Upper lobe of right lung (tissue), 1 donor: ENCODE measurements at places on chromosomes 13 and 19. TPM values are rescaled to one million over a fixed set of nuclear protein-coding genes. Genes with fewer than 3 reads are reported as not detected.
A peak's percentile ranks its signal among the peaks of the same experiment; 100 is the strongest.

GRCh38 chr13:99071666-99072065 is 93.8 kb upstream of the DOCK9 start:
- no peaks in the 10 kb centered on the region for H3K4me1 ChIP-seq
- H3K36me3 ChIP-seq = no peaks in the 10 kb centered on the region
- H3K4me3 ChIP-seq = no peak overlapping the region
- DNase-seq = no peak

DNA sequence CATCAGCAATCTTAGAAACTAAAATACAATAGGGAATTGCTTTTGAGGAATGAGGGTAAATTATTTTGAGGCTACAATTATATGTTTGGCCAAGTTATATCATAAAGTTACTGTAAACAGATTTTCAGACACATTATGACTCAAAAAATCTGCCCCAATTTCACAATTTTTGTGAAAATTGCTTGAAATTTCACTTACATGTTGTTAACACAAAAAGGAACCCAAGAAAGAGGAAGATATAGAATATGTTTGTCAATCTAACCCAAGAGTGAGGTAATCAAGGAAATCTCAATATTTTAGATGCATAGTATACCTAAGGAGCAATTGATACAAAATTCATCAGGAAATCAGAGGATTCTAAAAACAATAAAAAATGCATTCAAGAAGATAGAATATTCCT is 73.9 kb upstream of the FNDC3A start:
- H3K27me3 ChIP-seq = no peaks in the 10 kb centered on the region
- no peaks in the 10 kb centered on the region for H3K4me1 ChIP-seq
- H3K4me3 ChIP-seq = no peak overlapping the region
- DNase-seq = no peak

DNA sequence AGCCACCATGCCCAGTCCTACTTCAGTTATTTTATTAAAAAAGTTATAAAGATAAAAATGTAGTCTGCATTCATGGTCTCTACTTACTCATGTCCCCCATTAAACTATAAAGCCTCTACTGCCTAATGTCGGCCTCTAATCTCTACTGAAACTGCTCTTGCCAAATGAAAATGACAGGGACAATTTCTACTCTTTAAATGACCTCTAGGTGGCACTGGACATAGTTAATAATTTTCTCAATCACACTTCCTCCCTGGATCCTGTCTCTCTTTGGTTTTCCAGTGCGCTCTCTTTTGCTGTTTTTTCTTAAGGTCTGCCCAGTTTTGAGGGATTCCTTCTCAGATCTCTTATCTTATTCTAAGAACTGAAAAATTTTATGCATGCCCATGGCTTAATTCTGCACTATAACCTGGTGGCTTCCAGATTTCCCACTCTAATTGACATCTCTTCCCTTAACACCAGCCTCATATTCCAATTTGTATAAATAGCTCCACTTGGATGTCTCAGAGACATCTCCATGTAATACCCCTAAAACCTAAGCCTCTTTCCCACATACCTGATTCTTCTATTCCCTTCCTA is 54.3 kb downstream of the MTMR6 start:
- H3K27ac ChIP-seq = no peak overlapping the region
- no peak for DNase-seq
- no peaks in the 10 kb centered on the region for H3K36me3 ChIP-seq
- H3K4me3 ChIP-seq = no peak overlapping the region
- H3K27me3 ChIP-seq = no peaks in the 10 kb centered on the region
- H3K4me1 ChIP-seq = no peaks in the 10 kb centered on the region

- peaks cover 46% of the 10 kb centered on the region for H3K4me1 ChIP-seq
Observed at GRCh38 chr19:2164020-2164998, 576 bp downstream of the DOT1L start.

- no peaks in the 10 kb centered on the region for H3K27me3 ChIP-seq
- DNase-seq = no peak
- peak overlapping the region; percentile 42 for H3K27ac ChIP-seq
- H3K4me1 ChIP-seq = peaks cover 70% of the 10 kb centered on the region
- H3K36me3 ChIP-seq = peaks cover 90% of the 10 kb centered on the region
- no peak overlapping the region for H3K4me3 ChIP-seq
Observed at GRCh38 chr19:41868120-41868988, 8.3 kb downstream of the RPS19 start.

- H3K27me3 ChIP-seq = no peaks in the 10 kb centered on the region
- DNase-seq = no peak
- H3K36me3 ChIP-seq = no peaks in the 10 kb centered on the region
- no peak overlapping the region for H3K4me3 ChIP-seq
- no peaks in the 10 kb centered on the region for H3K4me1 ChIP-seq
Observed at GRCh38 chr13:48852911-48853727, 122.6 kb upstream of the FNDC3A start.

DNA sequence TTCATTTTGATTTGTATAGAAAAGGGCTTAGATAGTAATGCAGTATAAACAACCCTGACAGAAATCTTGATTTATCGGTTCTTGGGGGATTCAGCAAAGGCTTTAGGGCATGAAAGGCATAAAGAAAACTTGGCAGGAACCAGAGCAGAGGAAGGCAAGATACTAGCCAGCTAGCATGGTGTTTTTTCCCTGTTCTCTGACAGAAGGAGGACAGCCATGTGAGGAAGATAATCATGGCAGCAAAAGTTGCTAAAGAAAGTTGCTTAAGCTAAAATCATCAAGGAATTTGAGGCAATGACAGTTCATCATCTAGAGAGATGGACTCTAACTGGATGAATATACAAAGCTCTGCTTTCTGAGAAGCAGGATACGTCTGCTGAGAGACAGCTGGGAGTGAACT is 294.1 kb downstream of the KCNRG start:
- no peak overlapping the region for H3K27ac ChIP-seq
- peaks cover 4% of the 10 kb centered on the region for H3K4me1 ChIP-seq
- H3K4me3 ChIP-seq = no peak overlapping the region

The PRR19 gene
- total RNA-seq = 0.52 TPM

The QPCTL gene
- total RNA-seq = 7.0 TPM

The CDC34 gene
- 40.9 TPM for total RNA-seq

The PSG7 gene
- not detected for total RNA-seq
